ENCODE measurements at places on chromosomes 16 and 17.

DNA sequence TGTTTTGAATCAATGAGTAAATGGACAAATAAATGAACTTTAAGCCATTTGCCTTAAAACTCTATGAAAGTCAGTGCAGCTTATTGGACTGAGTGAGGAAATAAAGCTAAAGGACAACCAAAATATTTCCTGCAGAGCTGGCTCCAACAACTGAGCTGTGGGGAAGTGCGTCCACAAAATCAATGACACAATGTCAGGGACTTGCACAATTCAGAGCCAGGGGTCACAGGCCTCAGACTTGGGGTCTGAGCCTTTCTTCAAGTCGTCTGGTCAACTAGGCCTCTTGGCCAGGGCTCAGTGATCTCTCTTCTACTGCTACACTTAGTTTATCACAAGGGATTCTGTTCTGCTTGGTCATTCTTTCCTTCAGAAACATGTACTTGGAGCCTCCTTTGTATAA lies 26.2 kb upstream of the RHBDL3 start:
- no peak for DNase-seq

DNA sequence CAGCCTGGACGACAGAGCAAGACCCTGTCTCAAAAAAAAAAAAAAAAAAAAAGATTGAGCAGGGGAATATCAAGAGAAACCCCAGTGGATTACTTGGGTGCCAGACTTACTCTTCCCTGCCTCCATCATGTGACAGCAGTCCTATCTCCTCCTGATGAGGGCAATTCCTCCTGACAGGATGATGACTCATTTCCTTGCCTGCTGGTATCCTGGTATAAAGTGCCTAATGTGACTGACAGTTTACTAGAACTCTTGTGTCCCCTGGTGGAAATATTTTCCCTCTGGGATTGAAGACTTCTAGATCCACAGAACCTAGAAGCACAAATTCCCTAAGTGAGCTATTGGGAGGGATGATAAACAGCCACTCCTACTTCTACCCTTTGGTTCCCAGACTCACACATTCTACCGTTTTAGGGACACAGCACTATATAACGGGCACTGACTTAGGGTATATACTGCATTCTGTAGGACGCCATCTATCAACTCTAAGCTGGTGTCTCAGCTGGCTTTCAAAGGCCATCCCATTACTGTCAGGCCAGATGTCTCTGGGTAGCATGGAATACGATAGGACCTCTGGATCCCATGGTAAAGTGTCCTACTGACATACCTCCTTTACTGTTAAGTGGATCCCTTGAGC lies 114.6 kb upstream of the MED13 start:
- DNase-seq = no peak

DNA sequence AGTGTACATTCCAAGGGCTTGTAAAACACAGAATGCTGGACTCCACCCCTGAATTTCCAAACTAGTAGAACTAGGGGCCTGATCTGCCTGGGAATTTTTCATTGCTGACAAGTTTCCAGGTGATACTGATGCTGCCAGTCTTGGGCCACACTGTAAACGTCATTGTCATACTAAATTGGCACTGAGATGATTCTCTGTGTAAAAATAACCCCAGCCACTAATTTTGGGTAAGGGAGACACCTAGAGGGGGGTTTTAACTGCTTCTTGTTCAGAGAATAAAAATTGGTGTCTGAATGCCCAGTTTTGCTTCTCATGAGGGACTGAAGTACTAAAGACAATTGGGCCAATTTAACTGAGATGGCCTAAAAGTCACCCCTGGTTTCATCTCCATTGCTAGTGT lies 5.0 kb upstream of the CDH13 start:
- no peak for DNase-seq

DNA sequence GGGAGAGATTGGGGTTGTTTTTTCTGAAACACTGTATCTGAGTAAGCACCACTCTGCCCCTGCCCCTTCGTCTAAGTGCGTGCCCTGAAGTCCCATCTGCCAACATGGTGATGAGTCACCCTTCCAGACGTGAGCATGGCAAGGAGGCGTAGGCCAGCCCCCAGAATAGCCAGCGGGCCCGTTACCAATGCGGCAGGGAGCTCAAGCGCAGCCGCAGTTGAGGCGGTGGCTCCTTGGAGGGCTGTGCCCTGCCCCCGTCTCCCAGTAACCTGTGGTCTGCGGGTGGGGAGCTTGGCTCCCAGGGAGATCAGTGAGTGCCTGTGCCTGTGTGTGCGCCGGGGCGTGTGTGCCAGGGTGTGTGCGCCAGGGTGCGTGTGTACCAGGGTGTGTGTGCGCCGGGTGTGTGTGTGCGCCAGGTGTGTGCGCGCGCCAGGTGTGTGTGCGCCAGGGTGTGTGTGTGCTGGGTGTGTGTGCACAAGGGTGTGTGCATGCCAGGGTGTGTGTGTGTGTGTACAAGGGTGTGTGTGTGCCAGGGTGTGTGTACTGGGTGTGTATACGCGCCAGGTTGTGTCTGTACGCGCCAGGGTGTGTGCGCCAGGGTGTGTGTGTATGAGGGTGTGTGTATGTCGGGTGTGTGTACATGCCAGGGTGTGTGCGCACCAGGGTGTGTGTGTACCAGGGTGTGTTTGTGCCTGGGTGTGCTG lies 98.6 kb upstream of the CHMP6 start:
- DNase-seq = peak; percentile 71

GRCh38 chr17:59494757-59495368 lies 70.5 kb upstream of the DHX40 start:
- DNase-seq = no peak

GRCh38 chr16:25691519-25692091 lies at the start of gene HS3ST4:
Gene HS3ST4 (plus strand): TSS chr16:25691959.
- DNase-seq = no peak

GRCh38 chr16:87897521-87898505 lies 28.5 kb upstream of the SLC7A5 start:
- DNase-seq = peak; percentile 79

DNA sequence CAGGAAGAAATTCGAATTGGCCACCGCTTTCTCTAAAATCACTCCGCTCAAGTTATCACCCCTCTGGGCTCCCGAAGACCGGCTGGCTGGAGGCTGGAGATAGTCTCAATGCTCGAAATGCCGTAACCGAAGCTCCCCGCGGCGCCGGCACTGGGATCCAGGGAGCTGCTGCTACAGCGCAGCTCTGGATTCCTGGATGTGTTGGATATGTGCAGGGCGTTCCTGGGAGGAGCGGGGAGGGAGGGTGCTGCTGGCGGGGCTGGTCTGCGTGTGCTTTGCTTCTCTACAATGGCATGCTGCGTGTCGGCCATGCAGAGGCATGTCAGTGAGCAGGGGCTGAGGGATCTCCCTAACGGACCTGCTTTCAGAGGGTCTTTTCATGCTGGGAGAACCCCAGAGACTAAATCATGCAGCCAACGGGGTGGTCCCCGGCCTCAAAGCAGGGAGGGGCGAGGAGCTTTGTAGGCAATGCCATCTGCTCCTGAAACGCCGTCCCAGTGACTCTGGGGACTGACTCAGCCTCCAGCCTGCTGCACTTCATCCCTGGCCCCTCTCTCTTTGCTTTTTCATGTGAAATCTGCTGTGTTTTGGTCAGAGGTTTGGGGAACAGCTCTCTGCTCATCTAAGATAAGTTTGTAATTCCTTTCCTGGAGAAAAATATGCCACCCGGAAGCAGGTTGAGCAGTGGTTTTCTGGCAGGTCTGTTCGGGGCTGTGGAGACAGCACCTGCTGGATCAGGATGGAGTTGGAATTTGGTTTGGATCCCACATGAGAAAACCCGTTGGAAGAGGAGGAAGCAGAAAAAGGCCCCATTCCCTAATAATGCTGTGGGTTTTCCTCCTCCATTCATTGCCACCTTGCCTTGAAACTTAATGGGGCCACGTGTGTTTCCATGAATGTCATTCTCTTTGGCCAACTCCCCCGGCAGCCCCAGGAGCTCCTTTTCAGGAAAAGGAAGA lies 311.4 kb downstream of the SEC14L1 start:
- DNase-seq = peak; percentile 44

- peak; percentile 90 for DNase-seq
These were observed 1.8 kb upstream of the ZNF500 start for GRCh38 chr16:4768549-4769305.

DNA sequence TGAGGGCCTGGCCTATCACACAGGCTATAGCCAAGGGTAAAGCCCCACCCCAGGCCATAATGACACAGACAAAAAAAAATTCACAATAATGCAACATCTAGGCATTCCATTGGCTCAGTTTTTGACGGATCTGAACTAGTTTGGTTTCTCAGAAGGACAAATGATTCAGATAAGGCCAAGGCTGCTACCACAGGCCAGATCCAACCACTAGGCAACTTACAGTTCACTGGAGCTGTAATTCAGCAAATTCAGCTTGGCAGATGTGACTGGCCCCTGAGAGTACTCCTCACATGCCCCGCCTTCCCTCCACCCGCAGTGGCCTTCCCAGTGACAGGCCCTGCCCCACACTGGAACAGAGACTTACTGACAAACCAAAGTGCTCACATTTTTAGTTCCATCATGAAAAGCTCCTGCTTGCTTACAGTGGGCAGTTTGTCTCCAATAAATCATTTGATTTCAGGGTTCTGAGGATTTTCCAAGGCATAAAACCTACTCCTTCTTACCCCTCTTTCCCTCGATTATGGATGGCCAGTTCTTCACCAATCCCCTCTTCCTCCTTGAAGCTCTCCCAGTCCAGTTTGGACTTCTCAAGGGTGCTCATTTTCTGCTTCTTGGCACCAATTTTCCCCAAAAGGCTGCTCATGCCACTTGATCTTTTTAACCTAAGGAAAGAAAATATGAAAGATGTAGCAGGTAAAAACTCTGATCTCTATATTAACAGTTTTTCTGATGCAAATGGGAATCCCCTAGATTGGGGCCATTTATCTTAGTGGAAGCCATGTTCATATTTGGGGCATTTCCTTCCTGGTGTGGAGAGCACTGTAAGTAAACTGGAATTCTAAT lies 53.3 kb upstream of the BCAR1 start:
- no peak for DNase-seq

GRCh38 chr17:2388020-2388682 lies 12.7 kb downstream of the MNT start:
- DNase-seq = no peak

DNA sequence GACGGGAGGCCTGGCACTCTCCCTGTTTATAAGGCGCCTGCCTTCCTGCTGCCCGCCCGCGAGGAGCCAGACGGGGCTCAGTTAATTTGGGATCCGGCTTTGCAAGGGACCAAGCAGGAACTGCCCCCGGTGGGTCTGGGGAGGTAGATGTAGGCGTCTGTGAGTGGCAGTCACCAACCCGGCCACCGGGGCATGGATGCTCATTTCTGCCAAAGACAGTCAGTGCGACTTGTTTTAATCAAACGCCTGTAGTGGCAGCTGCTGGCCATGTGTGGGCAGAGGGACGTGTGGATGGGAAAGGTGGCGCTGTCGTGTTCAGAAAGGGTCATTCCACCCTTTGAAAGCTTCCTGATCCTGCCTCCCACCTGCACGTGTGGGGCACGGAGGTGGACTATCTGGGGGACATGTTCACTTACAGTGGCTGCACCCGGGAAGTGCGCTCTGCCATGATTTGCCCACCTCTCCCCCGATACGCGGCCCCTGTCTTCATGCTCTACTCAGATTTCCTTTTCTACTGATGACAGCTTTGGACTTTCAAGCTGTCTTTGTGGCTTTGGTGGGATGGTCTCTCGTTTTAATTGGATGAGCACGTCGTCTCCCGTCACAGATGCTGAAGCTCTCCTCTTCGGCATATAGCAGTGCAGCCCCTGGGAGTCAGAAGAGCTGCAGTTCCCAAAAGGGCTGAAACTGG lies 60.3 kb upstream of the CIBAR2 start:
- DNase-seq = no peak

DNA sequence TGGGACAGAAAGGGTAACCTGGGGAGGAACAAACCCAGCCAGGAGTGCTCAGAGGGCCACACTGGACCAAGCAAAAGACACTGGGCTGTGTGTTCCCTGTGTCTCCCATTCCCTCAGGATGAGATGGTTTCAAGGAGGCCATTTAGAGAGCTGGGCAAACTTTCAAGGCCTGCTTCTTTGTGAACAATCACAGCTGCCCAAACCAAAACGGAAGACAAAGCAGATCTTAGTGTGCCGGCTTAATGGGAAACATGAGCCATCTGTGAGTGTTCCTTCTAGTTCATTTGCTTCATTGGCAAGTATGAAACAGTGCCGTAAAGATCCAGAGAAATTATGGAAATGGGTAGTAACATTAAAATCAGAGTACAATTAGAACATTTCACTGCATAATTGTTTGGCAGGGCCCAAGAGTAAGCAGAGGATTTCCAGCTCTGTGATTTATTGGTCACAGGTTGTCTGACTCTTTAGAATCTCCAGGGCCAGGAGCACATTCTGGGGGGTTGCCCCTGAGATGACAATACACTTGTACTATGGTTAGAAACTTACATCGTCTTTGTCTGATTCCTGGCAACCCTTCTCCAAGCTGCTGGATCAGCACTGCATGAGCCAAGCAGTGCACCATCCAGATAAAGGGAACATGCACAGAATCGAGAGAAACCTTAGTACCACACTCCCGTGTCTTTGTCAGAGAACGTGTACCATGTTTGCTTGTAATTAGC lies 412.1 kb downstream of the RBFOX1 start:
- DNase-seq = no peak

DNA sequence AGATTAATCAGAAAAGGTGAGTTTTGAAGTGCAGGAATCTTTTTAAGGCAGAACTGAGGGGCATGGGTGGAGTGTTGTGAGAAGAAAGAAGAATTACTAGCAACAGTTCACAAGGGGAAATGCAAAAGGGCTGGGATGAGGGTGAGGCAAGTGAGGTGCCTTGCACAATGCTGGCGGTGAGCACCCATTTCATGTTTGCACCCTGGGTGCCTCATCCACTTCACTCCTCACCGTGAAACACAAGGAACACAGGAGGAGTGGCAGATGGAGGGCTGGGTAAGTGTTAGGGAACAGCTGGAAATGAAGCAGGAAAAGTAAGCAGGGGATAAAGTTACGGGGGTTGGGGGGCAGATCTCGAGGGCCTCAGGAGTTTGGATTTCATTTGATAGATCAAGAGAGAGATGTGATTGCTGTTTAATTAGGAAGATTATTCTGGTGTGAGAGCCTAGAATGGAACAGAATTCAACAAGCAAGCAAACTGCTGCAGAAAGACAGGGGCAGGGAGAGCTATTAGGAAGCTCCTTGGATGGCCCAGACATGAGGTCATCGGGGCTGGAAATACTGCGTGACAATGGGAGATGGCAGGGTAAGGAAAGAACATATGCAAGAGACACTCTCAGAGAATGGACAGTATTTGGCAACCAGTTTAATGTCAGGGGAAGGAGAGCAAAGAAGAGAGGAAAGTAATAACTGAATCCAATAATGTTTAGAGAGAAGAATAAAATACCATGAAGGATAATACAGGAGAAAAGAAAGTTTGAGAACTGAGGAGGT lies 8.3 kb upstream of the HEATR6 start:
- no peak for DNase-seq

GRCh38 chr16:59729613-59730012 lies 995.5 kb upstream of the GOT2 start:
- DNase-seq = no peak

DNA sequence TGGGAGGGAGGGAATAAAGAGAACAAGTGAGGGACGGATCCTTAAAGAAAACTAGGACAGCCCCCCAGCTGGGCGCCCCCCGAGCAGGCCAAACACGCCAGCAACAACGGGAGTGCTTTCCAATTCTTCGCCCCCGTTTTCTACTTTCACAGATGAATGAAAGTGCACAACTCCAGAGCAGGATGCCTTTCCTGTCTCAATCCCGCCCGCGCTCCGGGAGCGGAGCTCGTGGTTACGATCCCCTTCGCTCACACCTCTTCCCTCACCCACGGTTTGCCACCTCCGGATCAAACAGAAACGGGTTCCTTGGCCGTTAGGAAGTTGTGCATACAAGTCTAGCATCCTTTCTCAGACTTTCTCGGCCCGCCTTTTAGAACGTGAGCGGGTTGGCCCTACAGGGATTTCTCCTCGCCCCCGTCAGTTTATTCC lies 680 bp downstream of the SKA2 start:
- DNase-seq = peak; percentile 41
